ENCODE measurements at places on chromosomes 1 and 21.

DNA sequence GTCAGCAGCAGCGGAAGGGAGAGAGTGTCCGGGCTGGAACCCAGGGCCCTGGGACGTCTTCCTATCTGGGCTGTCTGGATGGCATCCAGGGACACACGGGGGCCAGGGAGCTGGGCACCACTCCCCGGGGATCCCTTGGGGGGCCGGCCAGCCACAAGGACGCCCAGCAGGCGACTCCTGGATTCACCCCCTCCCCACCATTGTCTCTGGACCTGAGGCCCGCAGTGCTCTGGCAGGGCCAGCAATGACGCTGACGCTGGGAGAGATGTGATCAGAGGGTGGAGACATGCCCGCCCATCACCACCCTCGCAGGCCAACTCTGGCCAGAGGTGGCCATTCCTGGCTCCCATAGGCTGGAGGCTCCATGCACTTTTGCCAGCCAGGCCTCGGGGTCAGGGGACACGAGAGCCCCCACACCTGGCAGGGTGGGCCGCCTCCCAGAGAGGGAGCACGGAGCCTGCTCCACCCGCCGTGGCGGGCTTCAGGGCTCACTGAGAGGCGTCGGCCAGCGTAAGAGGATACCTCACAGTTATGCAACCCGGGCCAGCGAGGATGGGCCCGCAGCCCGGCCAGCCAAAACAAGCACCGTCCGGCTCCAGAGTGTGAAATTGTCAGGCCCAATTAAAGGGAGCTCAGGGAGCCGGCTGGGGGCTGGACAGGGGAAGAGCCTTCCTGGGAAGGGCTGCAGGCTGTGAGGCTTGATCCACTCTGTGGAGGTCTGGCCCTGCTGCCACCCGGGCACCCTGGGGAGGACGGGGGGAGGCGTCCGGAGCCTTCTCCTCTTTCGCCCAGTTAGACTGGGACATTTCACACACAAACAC, 10.3 kb downstream of the ACTRT2 start:
- DNase-seq = no peak

DNA sequence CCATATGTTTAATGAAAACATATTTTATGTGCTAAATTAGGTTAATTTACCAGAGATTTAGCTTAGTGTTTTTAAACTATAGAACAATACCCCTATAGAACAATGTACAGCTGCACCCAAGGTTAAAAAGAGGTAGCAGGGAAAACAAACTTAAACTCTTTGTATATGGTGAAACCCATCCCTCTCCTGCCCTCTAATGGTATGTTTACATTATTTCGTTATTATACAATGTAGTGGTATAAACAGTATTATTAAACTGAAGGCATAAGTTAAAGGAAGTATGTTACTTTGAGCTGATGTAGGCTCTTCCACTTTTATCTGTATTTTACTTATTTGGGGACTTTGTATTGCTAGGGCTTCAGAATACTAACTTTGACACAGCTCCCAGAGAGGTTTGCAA, 16.7 kb upstream of the ZYG11A start:
- DNase-seq = no peak

DNA sequence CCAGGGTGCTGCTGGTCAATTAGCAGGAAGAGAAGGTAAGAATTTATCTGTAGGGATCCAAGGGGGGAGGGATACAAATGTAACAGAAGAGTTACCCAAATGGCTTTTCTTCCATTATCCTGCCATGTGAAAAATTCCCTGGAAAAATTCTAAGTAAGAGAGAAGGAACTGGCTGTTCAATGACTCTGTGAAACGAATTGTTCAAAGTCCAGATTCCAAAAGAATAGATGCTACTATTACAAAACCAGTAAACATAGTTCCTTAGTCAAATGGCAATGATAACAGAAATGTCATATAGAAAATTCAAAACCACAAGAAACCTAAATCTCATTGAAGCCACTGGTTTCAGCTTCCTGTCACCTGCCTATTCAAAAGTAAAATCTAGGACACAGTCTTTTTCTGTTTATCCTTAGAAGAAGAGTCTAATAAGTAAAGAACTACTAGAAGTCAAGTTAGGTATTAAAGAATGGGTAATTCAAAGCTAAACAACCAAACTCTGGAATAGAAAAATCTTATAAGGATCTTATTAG, 102.6 kb downstream of the ZNF644 start:
- DNase-seq = no peak

DNA sequence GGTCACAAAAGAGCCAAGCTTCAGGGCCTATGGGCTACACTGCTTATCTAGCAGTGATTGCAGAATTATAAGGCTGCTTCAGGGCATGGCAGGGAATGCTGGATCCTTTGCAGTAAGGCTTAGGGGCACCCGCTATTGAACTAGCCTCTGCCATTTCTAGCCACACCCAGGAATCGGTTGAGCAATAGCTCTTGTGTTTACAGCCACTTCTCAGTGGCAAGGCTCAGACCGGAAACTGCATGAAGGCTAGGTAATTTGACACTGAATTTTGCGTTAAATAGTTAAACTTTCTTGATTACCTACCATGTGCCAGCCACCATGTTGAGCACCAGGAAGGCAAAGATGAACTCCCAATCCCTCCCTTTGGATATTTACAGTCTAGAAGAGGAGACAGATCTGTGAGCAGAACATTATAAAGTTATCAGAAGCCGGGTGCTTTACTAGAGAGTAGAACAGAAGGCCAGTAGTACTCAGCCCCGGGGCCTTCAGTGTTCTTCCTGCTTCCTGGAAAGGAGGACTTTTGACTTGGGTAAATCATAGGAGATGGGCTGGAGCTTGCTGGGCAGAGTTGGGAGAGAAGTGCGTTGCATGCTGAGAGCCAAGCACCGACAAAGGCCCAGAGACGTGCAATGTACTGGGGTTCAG, 98.6 kb upstream of the LPGAT1 start:
- no peak for DNase-seq

GRCh38 chr1:208717525-208717924, 473.3 kb upstream of the PLXNA2 start:
- DNase-seq = no peak

DNA sequence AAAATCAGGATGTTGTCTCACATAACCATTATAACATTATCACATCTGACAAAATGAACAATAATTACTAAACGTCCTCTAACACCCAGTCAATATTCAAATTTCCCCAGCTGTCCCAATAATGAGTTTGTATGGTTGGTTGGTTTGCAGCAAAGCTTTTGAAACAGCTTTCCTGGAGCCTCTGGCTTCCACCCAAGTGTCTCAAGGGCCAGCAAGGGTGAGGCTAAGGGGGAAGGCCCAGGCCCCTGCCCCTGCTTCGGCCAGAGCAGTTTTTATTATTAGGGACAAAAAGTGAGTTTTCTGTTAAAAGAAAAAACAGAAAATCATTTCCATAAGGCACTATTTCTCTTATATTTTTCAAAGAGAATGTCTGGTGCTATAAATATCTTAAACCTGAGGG, 19.1 kb upstream of the AVPR1B start:
- DNase-seq = no peak

GRCh38 chr1:24058671-24059455, 53.1 kb downstream of the MYOM3 start:
- DNase-seq = no peak

GRCh38 chr1:202235003-202235660, 41.5 kb downstream of the LGR6 start:
- no peak for DNase-seq

- no peak for DNase-seq
Measured at GRCh38 chr1:219495737-219496408, 117.0 kb downstream of the ZC3H11B start.

- DNase-seq = peak; percentile 37
Measured at GRCh38 chr1:1779691-1780597, 1.7 kb upstream of the NADK start.

DNA sequence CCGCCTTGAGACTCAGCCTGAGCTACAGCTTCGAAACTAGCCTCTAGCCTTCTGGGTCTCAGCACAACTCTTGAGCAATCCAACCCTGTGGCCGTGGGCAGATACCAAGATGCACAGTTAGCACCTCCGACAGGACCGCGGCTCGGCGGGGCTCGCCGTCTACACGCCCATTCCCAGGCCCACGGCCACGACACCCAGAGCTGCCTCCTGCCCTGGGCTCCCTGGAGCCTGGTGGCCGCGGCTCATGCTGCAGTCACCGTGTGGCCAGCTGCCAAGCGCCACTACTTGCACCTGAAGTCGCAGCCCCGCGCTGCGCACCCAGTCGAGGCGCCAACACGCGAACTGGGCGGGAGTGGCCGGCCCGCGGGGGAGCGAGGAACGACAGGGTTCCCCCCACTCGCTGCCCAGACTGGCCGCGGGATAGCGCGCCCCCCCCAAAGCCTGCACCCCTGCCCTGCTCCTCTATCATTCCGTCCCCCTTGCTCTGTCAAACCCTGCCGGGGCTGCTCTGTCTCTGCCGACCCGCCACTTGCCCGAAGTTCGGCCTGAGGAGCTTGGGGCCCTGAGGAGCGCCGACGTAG, 729 bp upstream of the CDCA8 start:
- DNase-seq = peak; percentile 22

DNA sequence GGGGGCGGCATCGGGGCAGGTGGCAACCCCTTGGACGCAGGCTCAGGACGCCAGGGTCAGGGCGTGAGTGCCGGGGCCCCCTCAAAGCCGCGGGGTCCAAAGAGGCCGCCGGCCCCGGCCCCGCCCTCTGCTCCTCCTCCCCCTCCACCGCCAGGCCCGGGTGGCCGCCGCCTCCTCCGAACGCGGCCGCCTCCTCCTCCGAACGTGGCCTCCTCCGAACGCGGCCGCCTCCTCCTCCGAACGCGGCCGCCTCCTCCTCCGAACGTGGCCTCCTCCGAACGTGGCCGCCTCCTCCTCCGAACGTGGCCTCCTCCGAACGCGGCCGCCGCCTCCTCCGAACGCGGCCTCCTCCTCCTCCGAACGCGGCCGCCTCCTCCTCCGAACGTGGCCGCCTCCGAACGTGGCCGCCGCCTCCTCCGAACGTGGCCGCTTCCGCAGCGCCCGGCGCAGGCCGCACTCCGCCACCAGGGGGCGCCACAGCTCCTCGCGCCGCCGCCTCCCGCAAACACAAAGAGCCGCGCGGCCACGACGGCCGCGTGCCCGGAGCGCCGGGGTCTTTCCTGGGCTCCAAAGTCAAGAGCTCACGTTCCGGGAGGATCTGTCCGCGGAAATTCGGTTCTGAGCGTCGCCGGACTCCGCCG, 19.3 kb upstream of the SAMD11 start:
- peak; percentile 81 for DNase-seq

- no peak for DNase-seq
Measured at GRCh38 chr1:101112051-101112780, 86.6 kb upstream of the DPH5 start.

- no peak for DNase-seq
Measured at GRCh38 chr1:241186716-241187115, 170.3 kb downstream of the RGS7 start.

- no peak for DNase-seq
Measured at GRCh38 chr1:109050228-109050995, 8.5 kb upstream of the WDR47 start.

DNA sequence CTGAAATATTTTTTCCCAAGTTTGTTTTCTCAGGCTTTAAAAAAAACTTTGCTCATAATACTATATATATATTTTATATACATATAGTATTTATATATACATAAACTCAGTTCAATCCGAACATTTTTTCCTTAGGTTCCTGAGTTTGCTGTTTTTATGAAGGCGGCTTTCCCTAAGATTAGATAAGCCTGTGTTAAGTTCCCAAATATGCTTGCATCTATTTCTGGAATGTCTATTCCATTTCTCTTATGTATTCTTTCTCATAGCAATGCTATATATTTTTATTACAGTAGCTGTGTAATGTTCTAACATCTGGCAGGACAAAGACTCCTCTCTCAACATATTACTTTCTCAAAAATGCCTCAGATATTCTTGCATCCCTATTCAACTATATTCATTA, 45.9 kb downstream of the ADSS2 start:
- DNase-seq = no peak

DNA sequence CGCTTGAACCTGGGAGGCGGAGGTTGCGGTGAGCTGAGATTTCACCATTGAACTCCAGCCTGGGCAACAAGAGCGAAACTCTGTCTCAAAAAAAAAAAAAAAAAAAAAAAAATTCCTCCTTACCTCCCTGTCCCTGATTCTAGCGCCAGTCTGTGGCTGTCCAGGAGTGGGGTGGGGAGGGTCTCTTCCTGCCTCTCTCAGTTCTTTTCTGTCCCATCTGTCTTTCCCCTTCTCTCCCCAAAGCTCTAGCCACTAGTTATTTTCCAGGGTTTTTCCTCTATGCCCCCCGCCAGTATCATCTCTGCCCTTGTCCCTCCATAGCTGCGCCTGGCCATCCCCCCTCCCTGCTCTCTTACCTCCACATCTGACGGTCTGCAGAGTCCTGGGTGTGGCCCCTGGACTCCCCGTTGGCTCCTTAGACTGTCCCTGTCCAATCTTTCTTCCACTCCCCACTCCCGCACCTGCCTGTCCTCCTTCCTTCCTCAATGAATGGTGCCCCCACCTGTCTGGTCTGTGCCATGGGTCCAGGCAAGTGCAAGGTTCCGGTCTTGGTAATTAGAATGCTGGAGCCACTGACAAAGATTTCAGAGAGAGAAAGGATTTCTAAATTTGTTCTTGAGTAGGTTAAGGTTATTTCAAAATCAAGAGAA, 1.6 kb upstream of the TMEM63A start:
- no peak for DNase-seq

DNA sequence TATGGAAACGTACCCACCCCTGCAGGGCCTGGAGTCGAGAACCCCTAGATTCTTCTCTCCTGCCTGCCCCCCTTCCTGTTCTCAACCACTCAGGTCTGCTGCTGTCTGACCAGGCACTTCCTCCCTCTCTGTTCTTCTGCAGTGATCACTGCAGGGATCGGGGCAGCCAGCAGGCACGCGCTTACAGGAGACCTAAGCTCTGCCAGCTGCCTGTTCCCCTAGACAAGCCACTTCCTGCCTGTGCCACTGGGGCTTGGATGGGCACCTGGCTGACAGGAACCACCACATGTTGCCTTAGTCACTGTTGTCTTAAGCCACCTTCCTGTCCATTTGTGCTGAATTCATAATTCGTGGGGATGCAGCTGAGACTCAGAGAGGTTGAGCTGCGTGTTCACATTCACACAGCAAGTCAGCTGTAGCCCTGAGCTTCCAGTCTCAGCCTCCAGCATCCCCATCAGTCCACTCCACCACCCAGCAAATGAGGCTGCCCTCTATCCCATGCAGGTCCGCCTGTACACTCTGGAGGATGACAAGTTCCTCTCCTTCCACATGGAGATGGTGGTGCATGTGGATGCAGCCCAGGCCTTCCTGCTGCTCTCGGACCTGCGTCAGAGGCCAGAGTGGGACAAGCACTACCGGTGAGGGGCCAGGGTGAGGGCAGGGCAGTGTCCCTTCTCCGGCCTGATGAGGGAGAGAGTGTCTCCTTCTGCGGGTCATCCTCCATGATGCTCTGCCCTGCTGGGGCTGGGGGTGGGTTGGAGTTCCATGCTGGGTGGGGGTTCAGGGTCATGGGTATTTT, 18.6 kb downstream of the FAM151A start:
- no peak for DNase-seq

- DNase-seq = no peak
Measured at GRCh38 chr1:9395018-9395417, 102.3 kb downstream of the SPSB1 start.

- peak; percentile 70 for DNase-seq
Measured at GRCh38 chr1:24805534-24806301, 60.5 kb downstream of the CLIC4 start.

DNA sequence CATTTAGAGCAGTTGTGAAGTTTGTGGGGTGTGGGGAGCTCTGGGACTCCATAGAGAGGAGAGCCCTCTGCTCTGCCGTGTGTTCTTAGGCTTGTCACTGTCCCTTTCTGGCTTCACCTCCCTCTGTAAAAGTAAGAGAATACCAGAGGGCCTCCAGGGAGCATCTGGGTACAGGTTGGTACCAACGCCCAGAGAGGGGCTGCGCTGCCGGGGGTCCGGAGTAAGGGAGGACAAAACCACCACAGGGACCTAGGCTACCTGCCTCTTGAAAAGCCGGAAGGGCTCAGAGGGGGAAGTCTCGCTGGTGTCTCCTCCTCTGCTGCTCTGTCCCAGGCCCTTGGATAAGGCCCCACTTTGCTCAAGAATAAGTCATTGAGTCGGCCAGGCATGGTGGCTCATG, 3.1 kb upstream of the TINAGL1 start:
- DNase-seq = no peak
